ENCODE measurements at places on chromosomes 1 and 21. TPM values are rescaled to one million over a fixed set of nuclear protein-coding genes. Genes with fewer than 3 reads are reported as not detected.

MMEL1 gene
- 5.8 TPM for polyA plus RNA-seq

NUDC gene
- 121 TPM for polyA plus RNA-seq

HAPLN2 gene
- polyA plus RNA-seq: not detected

MYBPH gene
- not detected for polyA plus RNA-seq

NMNAT2 gene
- not detected for polyA plus RNA-seq

SPATA21 gene
- polyA plus RNA-seq: not detected

SPRR1A gene
- polyA plus RNA-seq: not detected

KCTD3 gene
- polyA plus RNA-seq: 1.3 TPM

VSIG8 gene
- not detected for polyA plus RNA-seq

SCNM1 gene
- 70.1 TPM for polyA plus RNA-seq

GATAD2B gene
- polyA plus RNA-seq: 4.6 TPM

HPCA gene
- not detected for polyA plus RNA-seq

OR2M3 gene
- not detected for polyA plus RNA-seq

OR2T35 gene
- polyA plus RNA-seq: not detected

ILDR2 gene
- polyA plus RNA-seq: not detected

AGO3 gene
- 13.1 TPM for polyA plus RNA-seq

GUCA2A gene
- polyA plus RNA-seq: not detected

DESI2 gene
- polyA plus RNA-seq: 17.5 TPM

CITED4 gene
- 1.7 TPM for polyA plus RNA-seq

AMPD1 gene
- polyA plus RNA-seq: 0.21 TPM

SNX7 gene
- 0.13 TPM for polyA plus RNA-seq

LCE3B gene
- not detected for polyA plus RNA-seq

SLC5A9 gene
- polyA plus RNA-seq: not detected

SPATA1 gene
- 0.15 TPM for polyA plus RNA-seq

ANGPTL7 gene
- polyA plus RNA-seq: not detected

TRABD2B gene
- polyA plus RNA-seq: not detected

LSM10 gene
- polyA plus RNA-seq: 345 TPM

C1orf105 gene
- polyA plus RNA-seq: not detected

TEX38 gene
- not detected for polyA plus RNA-seq

SPRR4 gene
- not detected for polyA plus RNA-seq

LORICRIN gene
- polyA plus RNA-seq: not detected

CDK18 gene
- 0.95 TPM for polyA plus RNA-seq

KRTAP19-7 gene
- polyA plus RNA-seq: not detected

DIO1 gene
- polyA plus RNA-seq: 0.18 TPM

SORT1 gene
- 0.09 TPM for polyA plus RNA-seq

OR2L8 gene
- polyA plus RNA-seq: not detected

TAL1 gene
- polyA plus RNA-seq: 0.19 TPM

PPP1R8 gene
- polyA plus RNA-seq: 31.7 TPM

ETV3L gene
- polyA plus RNA-seq: not detected

CD244 gene
- 1.6 TPM for polyA plus RNA-seq

TSPAN2 gene
- 2.0 TPM for polyA plus RNA-seq

SPRR3 gene
- polyA plus RNA-seq: not detected

TGFBR3 gene
- 2.3 TPM for polyA plus RNA-seq

CFHR4 gene
- not detected for polyA plus RNA-seq

PLEKHA6 gene
- 0.11 TPM for polyA plus RNA-seq

DLGAP3 gene
- polyA plus RNA-seq: 0.33 TPM

NUP210L gene
- not detected for polyA plus RNA-seq

B3GALT5 gene
- polyA plus RNA-seq: not detected

MYCL gene
- polyA plus RNA-seq: 0.16 TPM

SELL gene
- polyA plus RNA-seq: 1,261 TPM

ELAVL4 gene
- polyA plus RNA-seq: not detected

SSBP3 gene
- polyA plus RNA-seq: 6.6 TPM

KLF17 gene
- polyA plus RNA-seq: not detected

LYPLAL1 gene
- polyA plus RNA-seq: 157 TPM

VCAM1 gene
- polyA plus RNA-seq: not detected

RSPO1 gene
- polyA plus RNA-seq: not detected

LAPTM5 gene
- polyA plus RNA-seq: 1,002 TPM
